ENCODE measurements at places on chromosomes 7 and 10.

- no peak for DNase-seq
These were observed 76.6 kb upstream of the HGF start for GRCh38 chr7:81846398-81846797.

DNA sequence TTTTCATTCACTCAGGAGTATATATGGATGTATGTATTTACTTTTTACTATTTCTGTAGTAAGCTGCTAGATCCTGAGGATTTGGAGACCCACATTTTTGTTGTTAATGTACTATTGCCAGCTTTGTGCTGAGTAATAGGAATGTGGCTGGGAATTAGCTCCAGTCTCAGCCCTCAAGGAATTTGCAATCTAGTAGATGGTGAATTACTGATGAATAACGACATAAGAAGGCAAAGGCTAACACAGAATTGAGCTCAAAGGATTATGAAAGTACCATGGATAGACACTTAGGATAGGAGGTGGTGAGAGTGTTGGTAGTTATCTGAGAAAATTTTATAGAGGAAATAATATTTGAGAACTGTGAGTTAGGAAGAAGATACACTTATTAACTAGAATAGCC is 19.9 kb downstream of the CASD1 start:
- no peak for DNase-seq

DNA sequence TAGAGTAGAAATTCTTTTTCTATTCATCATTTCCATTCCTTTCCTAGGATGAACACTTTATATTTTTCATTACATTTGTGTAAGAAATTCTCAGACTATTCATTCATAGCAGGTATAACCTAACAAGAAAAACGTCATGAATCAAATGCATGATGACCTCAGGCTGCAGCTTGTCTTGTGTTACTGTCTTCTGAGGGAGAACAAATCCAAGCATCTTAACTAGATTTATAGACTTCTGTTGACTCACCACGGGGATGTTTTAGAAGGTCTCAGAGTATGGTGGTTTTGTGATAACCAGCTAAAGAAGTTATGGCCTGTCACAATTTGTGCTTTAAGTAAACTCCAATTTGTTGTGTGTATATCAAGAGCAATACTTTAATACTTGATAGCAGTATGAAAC is 102.7 kb downstream of the ANKRD7 start:
- DNase-seq, result no peak

DNA sequence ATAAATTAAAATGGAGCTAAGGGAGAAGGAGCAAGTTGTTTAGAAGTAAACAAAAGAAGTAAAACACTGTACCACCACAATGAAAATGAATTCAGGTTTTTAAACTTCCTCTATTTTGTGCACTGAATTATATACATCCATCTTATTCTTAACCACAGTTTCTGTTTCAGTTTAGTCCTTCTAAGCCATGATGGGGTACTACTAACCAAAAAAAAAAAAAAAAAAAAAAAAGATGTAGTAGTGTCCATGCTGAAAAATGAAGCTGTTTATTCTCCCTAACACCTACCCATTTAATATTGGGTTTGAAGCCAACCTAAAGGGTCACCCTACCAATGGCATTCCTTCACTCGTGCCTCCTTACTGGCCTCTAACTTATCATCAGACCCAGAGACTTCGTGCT is 3.4 kb upstream of the BMPR1A start:
- no peak for DNase-seq

DNA sequence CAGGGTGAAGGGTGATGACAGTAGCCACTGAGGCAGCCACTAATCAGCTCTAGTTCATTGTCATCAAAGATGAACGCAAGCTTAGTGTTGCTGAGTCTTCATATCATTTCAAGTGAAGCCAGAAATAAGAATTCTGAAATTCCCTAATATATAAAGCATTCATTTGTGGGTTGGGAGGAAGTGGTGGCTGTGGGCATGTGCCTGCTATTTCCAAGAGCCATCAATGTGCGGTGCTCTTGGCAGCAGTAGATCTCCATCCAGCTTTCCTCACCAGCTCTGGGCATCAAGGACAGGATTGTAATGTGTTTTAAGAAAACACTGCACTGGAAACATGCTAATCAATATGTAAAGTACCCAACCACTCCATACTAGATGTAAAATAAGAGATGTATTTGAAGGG is 202.5 kb upstream of the AHR start:
- no peak for DNase-seq

DNA sequence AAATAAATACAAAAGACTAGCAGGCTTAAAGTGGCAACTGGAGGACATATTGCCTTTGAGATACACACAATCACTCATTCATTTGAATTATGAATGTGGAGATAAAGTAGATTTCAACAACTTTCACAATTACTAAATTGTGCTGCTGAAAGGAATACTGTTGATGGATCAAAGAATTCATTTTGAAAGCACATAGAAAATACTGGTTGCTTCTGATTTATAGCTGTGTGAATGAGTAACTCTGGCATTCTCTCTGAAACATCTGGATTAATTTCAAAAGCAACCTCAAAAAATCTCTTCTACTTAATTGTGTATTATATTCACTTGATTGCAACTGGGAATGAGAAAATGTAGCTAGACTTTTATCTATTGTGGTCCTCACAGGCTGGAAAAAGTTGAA is 397.6 kb downstream of the THSD7A start:
- DNase-seq, result no peak
